ENCODE measurements at places on chromosomes 4 and X. TPM values are rescaled to one million over a fixed set of nuclear protein-coding genes. Genes with fewer than 3 reads are reported as not detected.
A peak's percentile ranks its signal among the peaks of the same experiment; 100 is the strongest.

- DNase-seq, result peak; percentile 2
Observed at GRCh38 chr4:8938623-8939022, 67.0 kb upstream of the HMX1 start.

Gene VSIG1
- total RNA-seq, result not detected

Gene SPANXN2
- total RNA-seq, result not detected

Gene FGA
- 2.5 TPM for total RNA-seq

Gene SLC7A11
- 15.4 TPM for total RNA-seq

GRCh38 chr4:165394275-165394674 lies 15.5 kb downstream of the CPE start:
- DNase-seq, result no peak

DNA sequence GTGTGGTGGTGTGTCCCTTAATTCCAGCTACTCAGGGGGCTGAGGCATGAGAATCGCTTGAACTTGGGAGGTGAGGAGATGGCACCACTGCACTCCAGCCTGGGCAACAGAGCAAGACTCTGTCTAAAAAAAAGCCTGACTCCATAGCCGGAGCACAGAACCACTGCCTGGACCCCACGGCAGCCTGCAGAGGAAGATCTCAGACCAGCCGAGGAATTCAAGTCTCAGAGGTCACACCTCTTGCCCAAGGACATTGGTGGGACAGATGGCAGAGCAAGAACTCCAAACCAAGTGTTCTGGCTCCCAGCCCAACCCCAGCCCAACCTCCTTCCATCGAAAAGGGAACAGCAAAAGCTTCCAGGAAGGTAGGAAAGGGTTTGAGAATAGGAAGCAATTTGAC lies 70.8 kb downstream of the SMIM20 start:
- no peak for DNase-seq

GRCh38 chr4:74855879-74856278 lies 61.6 kb upstream of the BTC start:
- no peak for DNase-seq

Gene DUSP21
- total RNA-seq, result 0.85 TPM

Gene TXK
- 0.40 TPM for total RNA-seq

- DNase-seq, result no peak
Observed at GRCh38 chr4:99625369-99625768, 32.3 kb downstream of the C4orf54 start.

Gene FOXP3
- total RNA-seq, result 0.24 TPM

GRCh38 chr4:87121341-87122065 lies 98.9 kb downstream of the KLHL8 start:
- no peak for DNase-seq

Gene AGA
- total RNA-seq, result 10.0 TPM

- no peak for DNase-seq
Observed at GRCh38 chrX:120840827-120841226, 34.8 kb downstream of the CT47B1 start.

Gene BCORL1
- 29.6 TPM for total RNA-seq

DNA sequence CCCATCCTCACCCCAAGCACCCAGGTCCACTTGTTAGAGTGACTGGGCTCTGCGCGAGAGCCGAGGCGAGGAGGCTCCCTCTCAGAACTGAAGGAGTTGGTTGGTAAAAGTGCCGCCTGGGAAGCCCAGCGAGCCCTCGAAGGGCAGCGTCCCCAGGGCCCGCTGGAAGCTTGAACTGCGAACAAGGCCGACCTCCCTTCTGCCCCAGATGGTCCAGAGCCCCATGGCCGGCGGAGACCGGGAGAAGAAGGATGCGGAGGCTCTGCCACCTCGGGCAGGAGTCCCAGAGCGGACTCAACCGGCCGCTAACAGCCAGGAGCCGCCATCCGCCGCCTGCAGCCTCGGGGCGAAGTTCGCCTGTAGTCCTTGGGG lies 116.3 kb upstream of the TEX13C start:
- no peak for DNase-seq

DNA sequence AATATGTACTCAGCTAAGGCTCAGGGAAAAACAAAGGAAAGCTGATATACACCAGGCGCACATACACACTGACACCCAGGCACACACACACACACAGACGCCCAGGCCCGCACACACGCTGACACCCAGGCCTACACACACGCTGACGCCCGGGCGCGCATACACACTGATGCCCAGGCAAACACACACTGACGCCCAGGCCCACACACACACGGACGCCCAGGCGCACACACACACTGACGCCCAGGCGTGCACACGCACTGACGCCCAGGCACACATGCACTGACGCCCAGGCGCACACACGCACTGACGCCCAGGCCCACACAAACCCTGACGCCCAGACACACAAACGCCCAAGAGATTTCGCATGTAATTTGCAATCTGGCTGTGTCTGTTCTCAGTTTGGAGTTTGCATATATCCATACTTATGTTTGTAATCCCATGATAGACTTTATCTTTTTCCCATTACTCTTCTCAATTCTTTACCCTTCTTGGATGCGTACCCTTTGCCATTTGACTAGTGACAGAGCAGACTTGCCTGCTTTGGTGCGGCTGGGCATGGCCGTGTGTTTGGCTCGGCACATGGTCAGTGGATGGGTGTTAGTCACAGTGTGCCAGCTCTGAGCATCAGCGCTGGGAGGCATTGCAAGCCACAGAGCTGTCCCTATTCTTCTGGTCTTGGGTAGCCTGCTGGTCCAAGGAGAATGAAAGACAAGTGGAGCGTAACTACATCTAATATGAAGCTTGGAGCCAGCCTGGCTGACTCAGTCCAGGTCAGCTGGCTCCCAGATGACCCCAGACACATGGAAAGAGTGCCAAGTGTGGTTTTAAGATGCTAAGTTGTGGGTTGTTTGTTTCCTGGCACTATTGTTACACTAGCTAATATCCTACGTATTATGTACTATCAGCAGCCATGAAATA lies 632.4 kb upstream of the ZFP42 start:
- DNase-seq, result no peak

Gene BBS12
- total RNA-seq, result 3.1 TPM

Gene RENBP
- 14.8 TPM for total RNA-seq

Gene DNAAF6
- not detected for total RNA-seq

DNA sequence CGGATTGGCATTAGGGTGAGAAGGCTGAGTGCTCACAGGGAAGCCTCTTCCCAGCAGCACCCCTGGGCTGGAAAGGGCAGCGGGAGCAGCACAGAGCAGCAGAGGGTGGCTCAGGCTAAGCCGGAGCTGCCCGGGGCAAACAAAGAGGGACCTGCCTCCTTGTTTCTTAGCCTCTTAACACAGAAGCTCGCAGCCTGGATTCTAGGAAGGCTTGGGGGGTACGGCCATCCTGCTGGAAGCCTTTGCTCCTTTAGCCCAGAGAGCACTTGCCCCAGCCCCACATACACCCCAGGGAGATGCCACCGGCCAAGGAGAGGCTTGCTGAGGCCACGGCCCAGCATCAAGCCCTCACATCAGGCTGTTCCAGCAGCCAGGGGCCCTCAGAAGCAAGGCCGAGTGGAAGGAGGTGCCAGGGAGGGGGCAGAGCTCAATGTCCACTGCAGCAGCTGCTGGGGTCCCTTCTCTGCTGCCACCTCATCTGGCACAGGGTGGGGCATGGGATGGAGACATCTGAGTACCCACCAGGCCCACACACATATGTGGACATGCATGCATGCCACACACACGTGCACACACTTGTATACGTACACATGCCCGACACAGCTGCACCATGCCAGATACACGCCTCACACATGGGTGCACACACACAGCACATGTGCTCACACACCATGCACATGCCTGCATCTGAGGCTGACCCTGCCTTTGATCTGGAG lies 20.3 kb upstream of the SPON2 start:
- no peak for DNase-seq

GRCh38 chrX:150696866-150697265 lies 3.7 kb downstream of the MTMR1 start:
- DNase-seq, result no peak

- DNase-seq, result peak; percentile 31
Observed at GRCh38 chrX:140141444-140142029, 176.2 kb upstream of the CXorf66 start.

Gene SOX3
- total RNA-seq, result not detected

Gene HGFAC
- 0.09 TPM for total RNA-seq

Data from K562 (cell line).